NCI-H2107 (cell line): ENCODE measurements at places on chromosomes 2 and 18.

DNA sequence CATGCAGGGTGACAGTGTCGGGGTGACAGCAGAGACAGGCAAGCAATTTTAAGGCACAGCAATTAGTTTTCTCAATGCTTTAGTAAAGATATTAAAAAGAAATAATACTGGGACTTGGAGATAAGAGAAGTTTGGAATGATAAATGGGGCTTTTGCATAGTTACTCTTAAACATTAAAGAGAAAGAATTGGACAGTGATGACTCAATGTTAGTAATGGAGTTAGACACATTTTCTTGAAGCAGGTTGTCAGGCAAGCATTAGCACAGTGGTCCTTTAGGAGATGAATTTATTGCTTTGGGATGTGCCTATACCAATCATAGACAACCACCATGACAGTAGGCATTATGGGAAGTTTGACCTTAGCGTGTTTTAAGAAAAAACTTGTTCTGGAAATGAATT lies 228.3 kb upstream of the RAB12 start:
- DNase-seq: no peak

DNA sequence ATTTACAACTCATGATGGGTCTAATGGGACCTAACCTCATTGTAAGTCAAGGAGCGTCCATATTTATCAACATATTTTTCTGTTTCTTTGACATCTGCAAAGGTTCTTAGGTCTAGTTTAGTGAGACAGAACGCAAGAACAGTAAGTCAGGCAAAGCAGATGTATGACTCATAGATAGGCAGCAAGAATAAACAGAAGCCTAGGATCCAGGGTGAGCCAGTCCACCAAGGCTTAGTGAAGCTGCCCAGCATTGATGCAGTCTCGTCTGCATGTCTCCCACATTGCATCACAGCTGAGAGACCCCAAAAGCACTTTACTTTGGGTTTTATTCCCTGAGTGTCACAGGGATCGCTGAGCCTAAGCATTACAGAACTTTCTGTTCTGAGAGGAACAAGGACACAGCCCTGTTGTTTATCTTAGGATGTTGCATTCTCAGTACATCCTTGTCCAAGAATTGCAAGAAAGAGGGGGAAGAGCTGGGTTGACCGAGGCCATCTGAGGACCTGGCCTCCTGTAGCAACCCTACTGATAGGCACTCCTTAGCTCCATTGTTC lies 29.6 kb upstream of the TMEM177 start:
- no peak for DNase-seq

GRCh38 chr2:115904516-115904915 lies 1462.1 kb downstream of the DPP10 start:
- no peak for DNase-seq

DNA sequence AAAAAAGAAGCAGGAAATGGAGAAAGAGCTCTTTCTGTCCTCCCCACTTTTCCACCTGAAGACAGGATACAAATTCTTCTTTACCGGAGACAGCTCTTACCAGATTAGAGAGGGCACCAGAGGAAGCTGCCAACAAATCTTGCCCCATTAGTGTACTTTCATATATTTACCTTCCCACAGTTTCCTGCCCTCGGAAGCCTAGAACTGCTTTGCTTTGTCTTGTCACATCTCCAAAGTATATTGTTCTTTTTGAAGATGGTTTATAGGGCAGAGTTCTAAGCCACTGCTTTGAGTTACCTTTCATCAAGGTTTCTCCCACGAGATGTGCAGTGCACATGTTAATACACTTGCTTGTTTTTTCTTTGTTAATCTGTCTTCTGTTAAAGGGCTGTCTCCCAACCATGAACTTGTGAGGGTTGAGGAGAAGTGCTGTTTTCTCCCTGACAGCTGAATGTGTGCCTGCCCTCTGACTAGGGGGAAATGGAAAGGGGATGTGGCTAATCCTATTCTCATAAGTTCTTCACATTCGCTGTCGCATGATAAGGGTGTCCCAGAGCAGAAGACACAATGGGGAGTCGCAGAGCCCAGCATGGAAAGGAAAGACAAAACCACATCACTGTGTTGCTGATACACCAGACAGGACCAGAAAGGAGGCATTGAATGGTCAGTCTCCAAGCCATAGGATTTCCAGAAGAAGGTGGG lies 24.2 kb downstream of the CENPA start:
- DNase-seq: no peak

DNA sequence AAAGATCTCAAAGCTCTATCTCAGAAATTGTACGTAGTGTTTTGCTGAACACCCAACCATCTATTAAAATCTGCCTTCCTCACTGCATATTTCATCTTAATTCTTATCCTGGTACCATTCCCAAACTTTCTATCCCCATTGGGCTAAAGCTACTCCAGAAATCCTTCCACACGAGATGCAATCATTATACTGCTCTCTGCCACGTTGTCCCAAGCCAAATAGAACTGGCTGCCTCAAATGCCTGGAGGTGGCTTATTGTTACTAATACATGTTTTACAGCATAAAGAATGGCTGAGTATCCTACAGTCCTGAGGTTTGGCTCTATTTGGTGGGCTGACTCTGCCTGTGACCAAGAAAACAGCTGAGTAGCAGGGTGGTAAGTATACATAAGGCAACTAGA lies 306.0 kb upstream of the ACVR2A start:
- DNase-seq: no peak

GRCh38 chr2:123696799-123697410 lies 328.2 kb upstream of the CNTNAP5 start:
- no peak for DNase-seq

- DNase-seq: no peak
These were observed 21.1 kb downstream of the PCARE start for GRCh38 chr2:29053223-29053622.

- no peak for DNase-seq
These were observed 397.7 kb upstream of the HNRNPA3 start for GRCh38 chr2:176814740-176815367.

DNA sequence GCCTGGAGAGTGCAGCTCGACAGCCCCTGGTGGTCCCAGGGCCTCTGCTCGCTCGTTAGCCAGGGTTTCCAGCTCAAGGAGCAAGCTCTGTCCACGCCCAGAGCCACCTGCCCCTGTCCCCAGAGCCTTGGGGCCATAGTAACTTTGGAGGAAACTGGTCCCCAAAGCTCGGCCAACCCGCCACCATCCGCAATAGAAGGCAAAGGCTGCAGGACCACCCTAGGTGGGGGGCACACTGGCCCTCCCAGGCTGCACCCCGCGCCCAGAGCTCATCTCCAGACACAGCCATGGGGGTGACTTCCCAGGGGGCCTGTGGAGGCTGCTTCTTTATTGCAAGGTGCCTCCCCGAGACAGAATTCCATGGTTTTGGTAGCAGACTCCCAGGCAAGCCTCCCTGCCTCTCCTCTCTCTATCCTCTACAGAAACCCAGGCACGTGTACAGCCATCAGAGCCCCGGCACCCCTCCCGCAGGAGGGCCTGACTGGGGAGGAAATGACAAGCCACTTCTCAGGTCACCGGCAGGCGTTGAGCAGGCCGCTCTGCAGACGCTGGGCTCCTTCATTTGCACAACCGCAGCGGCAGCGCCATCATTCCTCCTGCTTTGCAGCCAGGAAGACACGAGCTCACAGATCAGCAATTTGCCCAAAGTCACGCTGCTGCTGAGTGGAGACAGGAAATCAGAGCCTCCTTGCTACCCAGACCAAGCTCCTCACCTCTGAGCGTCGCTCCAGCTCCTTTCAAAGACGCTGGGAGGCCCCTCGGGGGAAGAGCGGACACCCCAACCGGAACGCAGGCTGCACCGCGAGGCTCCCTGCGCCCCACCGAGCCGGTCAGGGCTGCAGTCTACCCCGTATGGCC lies 80.2 kb downstream of the NDUFA10 start:
- no peak for DNase-seq

GRCh38 chr2:189876271-189876670 lies 92.0 kb downstream of the PMS1 start:
- no peak for DNase-seq

GRCh38 chr2:169139993-169140767 lies 70.8 kb downstream of the DHRS9 start:
- DNase-seq: no peak

- no peak for DNase-seq
These were observed 4.5 kb downstream of the EMX1 start for GRCh38 chr2:72921853-72922252.

- DNase-seq: peak; percentile 3
These were observed 1377.0 kb downstream of the SUCLG1 start for GRCh38 chr2:83081826-83082690.

GRCh38 chr2:152421521-152422370 lies 86.8 kb downstream of the FMNL2 start:
- DNase-seq: no peak

- no peak for DNase-seq
These were observed 469.0 kb upstream of the SALL3 start for GRCh38 chr18:78510636-78511035.

GRCh38 chr18:3747176-3747973 lies 297.4 kb downstream of the TGIF1 start:
- DNase-seq: no peak

GRCh38 chr2:215367662-215368492 lies 56.0 kb downstream of the ATIC start:
- DNase-seq: no peak

GRCh38 chr18:8899000-8899399 lies 193.6 kb downstream of the MTCL1 start:
- DNase-seq: no peak

GRCh38 chr2:121475811-121476571 lies 54.7 kb upstream of the RNU4ATAC start:
- no peak for DNase-seq

DNA sequence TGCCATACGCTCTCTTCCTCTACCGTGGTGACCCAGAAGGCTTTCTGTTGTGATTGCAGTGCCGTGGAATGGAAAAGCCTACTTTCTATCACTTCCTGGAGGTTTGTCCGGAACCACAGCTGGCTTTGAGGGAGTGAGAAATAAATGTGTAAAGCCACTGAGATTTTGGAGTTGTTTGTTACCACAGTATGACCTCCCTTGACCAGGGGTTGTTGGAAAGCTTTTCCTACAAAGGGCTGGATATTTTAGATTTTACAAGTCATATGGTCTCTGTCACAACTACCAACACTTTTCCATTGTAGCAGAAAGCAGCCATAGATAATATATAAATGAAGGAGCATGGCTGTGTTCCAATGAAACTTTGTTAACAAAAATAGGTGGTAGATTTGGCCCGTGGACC lies 70.3 kb downstream of the VAPA start:
- no peak for DNase-seq

- no peak for DNase-seq
These were observed 143.0 kb upstream of the SLC1A4 start for GRCh38 chr2:64846177-64846576.

GRCh38 chr18:13544953-13545352 lies 181.4 kb downstream of the FAM210A start:
- DNase-seq: no peak

DNA sequence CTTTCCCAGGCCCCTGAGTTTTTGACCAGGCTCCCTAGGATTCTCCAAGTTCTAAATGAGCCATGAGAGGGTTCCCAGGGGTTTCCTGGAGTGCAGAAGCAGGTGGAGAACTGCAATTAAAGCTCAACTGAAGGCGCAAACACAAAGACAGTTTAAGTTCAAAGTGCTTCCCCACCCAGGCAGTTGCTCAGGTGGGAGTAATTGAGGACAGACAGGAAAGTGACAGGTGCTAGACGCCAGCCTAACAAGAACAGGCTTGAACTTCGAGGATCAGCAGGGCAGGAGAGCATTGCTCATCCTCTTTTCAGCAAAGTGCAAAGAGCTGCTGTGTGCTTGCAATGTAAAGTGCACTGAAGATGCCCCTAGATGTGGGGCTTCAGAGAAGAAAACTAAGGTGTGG lies 77.2 kb upstream of the ST8SIA3 start:
- peak; percentile 58 for DNase-seq

DNA sequence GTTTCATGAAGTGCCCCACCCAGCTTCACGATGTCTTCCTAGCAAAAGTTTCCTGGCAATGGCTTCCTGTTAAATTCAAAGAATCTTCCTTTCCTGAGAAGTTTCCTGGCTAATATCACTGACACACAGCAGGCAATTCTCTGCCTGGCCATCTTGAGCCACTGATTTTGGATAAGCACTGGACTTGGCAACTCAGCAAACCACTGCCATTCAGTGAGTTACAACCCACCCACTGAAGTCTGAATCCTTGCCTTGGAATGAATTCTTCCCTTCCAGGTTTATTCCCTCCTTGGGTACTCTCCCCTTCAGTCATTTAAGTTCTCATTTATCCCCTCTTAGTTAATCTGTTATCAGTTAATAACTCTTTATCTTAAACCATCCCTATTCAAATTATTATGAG lies 426.0 kb downstream of the MBD2 start:
- no peak for DNase-seq

- DNase-seq: no peak
These were observed 83.2 kb upstream of the SPATS2L start for GRCh38 chr2:200223205-200223784.

- no peak for DNase-seq
These were observed 152.9 kb downstream of the SMAD7 start for GRCh38 chr18:48797841-48798255.

DNA sequence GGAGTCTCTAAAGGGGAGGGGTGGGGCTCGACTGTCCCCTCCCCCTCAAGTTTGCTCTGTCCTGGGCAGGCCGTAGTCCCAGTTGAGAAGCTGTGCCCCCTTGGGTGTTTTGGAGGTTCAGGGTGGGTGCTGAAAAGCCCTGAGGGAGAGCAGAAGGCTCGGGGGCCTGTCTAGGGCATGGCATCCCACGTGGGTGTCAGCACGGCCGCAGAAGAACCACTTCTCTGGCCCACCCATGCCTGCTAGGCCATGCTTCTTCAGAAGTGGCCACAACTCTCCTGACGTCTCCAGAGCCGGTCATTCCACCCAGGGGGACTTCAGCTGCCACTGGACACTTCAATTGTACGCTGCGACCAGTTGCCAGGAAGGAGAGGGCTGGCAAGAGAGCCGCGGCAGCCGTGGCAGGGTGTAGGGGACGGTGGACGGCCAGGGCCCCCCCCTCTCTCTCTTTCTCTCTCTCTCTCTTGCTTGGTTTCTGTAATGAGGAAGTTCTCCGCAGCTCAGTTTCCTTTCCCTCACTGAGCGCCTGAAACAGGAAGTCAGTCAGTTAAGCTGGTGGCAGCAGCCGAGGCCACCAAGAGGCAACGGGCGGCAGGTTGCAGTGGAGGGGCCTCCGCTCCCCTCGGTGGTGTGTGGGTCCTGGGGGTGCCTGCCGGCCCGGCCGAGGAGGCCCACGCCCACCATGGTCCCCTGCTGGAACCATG lies at the start of gene INPP5D:
INPP5D (plus strand) TSS at position 546 of the 704 bp plus-strand sequence; CDS start at position 683, 137 bp downstream.
- no peak for DNase-seq

- DNase-seq: no peak
These were observed 9.6 kb upstream of the ITPRIPL1 start for GRCh38 chr2:96315400-96316071.

GRCh38 chr2:120943403-120944034 lies 207.9 kb downstream of the GLI2 start:
- DNase-seq: no peak

- DNase-seq: no peak
These were observed 112.5 kb downstream of the PIK3C3 start for GRCh38 chr18:42067518-42067917.

DNA sequence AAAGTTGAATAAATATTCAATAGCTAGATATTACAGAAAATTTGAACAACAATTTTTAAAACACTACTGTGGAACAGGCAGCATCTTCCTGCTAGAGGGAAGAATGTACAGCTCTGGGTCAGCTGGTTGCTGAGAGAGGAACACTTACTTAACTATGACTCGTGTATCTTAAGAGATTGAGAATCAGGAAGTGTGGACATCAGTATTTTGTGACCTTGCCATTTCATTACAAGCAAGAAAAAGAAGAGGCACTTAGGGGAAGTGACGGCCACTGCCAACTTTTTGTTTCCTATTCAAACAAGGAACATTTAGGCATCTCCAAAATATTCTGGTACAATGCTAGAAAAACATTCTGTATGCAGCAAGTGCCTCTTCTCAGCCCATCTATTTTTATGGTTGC lies 45.9 kb downstream of the ITPRID2 start:
- DNase-seq: no peak

- DNase-seq: no peak
These were observed 5.2 kb downstream of the ZRANB3 start for GRCh38 chr2:135525786-135526185.
